Hematopoietic multipotent progenitor cell treated with erythropoietin and hydrocortisone succinate and interleukin-3 and kit ligand, for 15 days (in vitro differentiated cells): ENCODE measurements at places on chromosomes 2 and 18.

DNA sequence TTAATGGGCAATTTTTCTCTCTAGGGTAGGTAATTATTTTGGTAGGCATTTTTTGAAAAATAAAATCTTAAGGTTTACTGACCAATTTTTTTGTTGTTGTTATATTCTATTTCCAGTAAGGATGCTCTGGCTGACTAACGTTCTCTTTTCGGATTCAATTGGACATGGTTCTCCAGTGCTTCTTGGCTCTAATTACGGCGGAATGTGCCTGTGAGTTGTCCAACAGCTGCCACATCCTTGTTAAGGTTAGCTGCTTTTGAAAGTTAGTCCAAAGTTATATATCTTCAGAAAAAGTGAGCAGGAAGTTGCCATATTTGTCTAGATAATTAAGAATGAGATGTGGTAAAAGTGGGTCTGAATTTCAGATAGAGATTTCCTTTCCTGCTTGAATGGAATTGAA is 45.8 kb upstream of the SMIM21 start:
- no peak for DNase-seq

- DNase-seq = no peak
Observed at GRCh38 chr2:163401481-163401880, 334.3 kb downstream of the FIGN start.

GRCh38 chr2:60407398-60407797 is 146.1 kb downstream of the BCL11A start:
- DNase-seq = no peak

DNA sequence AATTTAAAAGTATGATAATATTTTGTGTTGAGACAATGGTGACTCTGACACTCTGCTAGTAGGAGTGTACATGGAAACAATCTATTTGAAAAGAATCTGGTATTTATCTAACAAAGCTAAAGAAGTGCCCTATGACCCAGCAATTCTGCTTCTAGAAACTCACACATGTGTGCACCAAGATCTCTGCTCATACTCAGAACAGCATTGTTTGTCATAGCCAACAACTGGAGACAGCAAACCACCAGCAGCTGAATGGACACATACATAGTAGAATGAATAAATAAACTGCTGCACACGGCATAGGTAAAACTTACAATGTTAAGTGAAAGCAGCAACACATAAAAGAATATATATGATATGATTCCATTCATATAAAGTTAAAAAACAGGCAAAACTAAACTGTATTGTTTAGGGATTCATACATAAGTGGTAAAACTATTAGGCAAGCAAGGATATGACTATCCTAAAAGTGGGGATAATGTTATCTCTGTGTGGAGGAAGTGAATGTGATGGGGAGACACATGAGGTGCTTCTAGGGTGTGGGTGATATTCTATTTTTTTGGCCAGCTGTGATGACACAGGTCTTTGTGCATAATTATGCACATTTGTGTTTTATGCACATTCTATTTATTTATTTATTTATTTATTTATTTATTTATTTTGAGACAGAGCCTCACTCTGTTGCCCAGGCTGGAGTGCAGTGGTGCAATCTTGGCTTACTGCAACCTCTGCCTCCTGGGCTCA is 71.1 kb downstream of the RFTN2 start:
- DNase-seq = no peak

GRCh38 chr2:111057721-111058120 is 63.0 kb upstream of the BCL2L11 start:
- DNase-seq = no peak

DNA sequence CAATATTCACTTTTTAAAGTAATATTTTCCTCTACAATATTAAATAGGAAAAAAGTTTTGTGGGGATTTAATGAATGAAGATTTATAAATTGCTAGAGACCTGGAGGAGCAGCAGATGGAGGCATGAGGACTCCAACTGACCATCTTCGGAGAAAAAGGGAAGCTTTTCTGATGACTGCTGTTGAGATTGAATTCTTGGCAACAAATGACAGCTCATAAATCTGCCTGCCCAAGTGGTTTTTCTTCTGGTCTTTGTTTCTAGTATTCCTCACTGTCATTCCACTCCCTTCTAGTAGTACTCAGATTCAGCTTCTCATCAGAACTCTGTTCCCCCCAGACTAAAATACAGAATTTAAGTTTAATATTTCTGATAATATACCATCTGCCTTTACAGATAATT is 157.0 kb downstream of the EML6 start:
- DNase-seq = no peak

- DNase-seq = peak; percentile 45
Observed at GRCh38 chr2:15748736-15749323, 157.2 kb downstream of the DDX1 start.

DNA sequence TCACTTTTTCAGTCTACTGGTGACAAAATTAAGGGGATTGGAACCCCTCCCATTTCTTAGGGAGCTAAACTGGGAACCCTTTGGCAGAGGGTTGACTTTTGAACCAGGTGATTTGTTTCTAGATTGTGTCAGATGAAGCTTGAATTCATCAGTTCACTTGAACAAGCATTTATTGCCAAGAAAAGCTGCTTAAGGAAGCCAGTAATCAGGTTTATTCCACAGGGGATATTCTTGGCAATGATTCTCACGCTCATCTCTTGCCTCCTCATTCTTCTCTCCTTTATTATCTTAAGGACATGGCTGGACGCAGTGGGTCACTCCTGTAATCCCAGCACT is 101.0 kb downstream of the ALPK2 start:
- DNase-seq = no peak

DNA sequence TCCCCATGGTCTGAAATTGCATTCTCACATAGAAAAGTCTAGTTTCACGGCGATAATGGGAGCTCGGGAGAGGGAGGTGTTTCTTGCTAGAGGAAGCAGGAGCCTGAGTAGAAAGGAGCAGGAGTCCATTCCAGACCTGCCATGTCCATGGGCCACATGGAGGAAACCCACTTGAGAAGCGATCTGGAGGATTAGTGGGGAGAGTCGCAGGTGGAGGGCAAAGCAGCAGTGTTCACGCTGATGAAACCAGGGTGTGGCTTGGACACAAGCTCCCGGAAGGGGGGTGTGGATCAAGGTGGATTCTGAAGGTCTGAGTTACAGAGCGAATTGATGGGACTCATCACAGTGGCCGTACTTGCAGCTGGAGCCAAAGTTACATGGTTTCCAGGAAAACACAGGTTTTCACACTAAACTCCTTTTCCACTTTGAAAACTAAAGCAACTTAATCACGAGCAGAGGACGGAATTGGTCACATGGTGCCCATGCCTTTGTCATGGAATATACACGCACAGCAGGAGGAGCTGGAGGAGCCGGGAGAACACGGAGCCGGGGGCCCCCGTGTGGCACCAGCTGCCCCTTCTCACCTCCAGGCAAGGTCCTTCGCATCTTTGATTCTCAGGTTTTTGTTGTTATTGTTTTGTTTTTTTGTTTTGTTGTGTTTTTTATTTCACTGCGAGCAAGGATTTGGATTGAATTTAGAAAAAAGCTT is 255.1 kb upstream of the MYT1L start:
- no peak for DNase-seq

DNA sequence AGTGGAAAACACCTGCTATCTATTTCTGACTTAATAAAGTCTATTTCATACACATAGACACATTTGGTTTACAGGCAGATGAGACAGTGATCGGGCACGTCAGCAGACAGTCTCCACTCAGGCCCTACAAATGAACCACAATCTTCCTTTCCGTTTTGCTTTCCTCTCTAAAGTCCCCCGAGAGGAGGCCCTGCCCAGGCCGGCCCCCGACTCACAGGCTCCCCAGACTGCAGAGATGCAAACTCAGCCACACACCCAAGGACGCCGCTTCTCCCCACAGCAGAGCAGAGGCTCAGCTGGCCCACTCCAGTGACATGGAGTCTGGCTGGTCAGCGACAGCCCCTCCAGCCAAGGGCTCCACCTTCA is 9.3 kb upstream of the MTERF4 start:
- DNase-seq = no peak

DNA sequence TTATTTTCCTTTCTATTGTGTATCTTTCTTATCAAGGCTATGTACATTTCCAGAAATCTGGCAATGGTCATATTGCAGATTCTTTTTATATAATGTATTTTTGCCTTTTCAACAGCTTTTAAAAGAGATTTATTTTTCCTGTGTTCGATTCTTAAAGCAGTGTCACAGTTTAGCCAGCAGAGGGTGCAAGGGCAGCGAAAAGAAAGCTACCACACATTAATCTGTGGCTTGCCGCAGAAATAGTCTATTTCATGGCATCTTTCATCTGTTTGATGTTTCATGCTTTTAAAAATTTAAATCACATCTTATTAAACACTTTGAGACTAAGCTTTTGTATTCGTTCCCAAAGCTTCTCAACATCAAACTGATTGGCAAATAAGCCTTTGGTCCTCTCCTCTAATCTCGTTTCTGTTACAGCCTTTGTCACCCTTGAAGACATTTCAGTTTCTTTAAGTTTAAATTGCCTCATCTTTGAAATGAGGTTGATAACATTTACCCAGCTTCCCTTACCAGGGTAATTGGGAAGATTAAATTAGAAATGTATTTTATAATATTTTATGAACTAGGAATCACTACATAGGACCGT is 73.3 kb downstream of the PIK3C3 start:
- DNase-seq = peak; percentile 43

DNA sequence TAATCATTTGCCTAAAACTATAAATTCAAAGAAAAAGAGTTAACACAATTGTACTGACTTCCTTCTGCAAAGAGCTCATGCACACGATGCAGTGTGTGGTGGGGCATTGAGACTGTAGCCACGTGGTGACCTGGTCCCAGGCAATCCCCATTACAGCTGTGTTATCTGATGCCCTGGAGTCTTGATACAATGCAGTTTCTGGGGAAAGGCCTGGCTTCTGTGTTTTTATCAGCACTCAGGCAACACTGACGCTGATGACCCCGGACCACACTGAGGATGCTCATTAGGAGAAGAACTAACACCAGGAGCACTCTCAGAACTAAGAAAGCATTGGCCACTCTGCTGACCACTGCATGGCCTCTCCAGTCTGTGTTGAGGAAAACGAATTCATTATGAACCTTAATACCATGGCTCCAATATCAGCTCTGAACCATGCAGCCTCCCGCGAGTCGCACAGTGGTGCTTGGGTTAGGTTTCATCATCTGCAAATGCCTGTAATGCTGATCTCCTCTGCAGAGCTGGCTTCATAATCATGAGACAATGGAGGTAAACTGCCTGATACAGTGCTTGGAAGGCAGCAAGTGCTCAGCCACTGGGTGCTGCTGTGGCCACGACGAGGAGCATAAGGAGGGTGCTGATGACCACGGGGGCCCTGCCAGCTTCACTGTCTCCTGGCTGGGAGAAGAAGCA is 218.5 kb downstream of the MYT1L start:
- no peak for DNase-seq

GRCh38 chr2:1675633-1676032 is 68.7 kb downstream of the PXDN start:
- no peak for DNase-seq

- no peak for DNase-seq
Observed at GRCh38 chr2:222563106-222563718, 92.7 kb downstream of the FARSB start.
